ENCODE measurements at places on chromosomes 6 and 20.

- DNase-seq: no peak
These were observed 8.7 kb downstream of the SNX21 start for GRCh38 chr20:45842169-45842812.

- DNase-seq: no peak
These were observed 4.8 kb downstream of the COL9A1 start for GRCh38 chr6:70298068-70298467.

DNA sequence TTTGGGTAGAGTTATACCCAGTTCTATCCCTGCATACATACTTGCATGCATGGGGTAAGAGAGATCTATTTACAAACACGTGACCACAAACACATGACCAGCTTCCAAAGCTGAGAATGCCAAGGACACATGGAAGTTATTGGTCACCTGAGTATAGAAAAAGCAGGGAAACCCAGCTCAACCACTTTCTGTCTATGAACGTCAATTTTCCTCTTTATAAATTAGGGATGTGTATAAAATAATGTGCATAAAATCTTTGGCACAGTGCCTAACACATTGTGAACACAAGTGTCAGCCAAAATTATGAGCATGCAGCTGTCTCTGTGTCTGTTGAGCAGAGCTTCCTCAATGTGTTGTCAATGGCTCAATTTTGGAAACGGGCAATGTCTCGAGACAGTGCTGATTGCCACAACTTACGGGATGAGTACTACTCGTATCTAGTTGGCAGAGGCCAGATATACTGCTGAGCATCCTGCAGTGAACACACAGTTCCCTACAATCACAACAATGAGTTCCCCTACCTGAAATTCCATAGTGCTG is 44.9 kb downstream of the TPD52L1 start:
- no peak for DNase-seq

DNA sequence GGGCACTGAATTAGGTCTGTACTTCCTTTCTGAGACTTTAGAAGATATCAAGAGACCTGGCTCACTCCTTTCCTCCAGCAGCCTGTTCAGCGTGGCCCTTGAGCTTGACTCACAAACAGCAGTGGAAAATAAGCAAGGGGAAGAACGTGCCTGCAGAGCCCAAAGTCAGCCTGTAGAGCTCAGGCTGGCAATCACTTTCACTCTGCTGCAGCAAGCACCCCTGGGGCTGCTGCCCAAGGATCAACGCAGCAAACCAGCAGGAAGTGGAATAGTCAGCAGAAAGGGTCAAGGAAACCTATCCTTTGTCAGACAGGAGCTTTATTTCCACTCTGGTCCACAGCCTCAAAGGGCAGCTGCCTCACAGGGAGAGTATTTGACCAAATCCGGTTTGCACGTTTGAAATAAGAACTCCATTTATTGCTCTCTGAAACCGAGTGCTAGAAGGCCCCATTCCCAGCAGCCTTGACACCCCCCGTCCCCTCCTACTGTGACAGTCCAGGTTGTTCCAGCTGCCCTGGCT is 77.4 kb downstream of the PRDM1 start:
- no peak for DNase-seq

DNA sequence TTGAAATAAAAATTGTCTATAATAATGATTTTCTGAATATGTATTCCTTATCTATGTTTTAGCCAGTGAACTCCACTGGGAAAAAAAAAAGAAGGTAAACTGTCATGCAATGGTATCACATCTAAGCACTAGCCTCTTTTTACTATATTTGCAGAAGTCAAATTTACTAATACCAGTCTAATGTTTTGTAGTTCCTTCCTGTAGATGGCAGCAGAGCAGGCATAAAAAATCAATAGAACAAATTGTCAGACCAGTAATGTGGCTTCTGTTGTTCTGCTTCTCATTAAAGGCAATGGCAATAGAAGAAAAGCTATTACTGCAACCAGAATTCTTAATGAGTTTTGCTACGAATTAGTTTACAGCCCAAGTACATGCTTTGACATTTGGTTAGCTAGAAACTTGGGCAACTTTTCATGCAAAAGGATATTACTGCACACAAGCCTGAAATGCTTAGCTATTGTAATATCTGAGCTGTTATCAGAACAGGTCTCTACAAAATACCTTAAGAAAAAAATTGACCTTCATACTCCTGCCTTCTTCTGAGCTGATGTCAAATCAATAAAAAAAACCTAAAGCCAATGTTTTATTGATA is 476.9 kb downstream of the KHDRBS2 start:
- peak; percentile 15 for DNase-seq

DNA sequence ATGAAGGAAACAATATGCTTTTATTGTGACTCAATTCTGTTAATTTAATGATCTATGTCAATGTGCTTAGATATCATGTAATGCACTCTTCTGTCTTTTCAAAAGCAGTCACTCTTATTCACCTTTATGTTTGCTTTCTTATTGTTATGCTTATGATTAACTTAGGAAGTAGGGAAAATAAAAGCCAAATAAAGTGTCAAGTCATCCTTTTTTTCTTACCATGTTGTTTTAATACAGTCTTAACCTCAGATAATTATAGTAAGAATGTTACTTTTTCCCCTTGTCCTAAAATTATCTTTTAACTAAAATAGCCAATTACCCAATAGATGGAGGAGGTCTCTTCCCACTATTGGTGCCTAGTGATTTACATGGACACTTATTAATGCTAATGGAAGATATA is 72.6 kb downstream of the TFAP2B start:
- no peak for DNase-seq

DNA sequence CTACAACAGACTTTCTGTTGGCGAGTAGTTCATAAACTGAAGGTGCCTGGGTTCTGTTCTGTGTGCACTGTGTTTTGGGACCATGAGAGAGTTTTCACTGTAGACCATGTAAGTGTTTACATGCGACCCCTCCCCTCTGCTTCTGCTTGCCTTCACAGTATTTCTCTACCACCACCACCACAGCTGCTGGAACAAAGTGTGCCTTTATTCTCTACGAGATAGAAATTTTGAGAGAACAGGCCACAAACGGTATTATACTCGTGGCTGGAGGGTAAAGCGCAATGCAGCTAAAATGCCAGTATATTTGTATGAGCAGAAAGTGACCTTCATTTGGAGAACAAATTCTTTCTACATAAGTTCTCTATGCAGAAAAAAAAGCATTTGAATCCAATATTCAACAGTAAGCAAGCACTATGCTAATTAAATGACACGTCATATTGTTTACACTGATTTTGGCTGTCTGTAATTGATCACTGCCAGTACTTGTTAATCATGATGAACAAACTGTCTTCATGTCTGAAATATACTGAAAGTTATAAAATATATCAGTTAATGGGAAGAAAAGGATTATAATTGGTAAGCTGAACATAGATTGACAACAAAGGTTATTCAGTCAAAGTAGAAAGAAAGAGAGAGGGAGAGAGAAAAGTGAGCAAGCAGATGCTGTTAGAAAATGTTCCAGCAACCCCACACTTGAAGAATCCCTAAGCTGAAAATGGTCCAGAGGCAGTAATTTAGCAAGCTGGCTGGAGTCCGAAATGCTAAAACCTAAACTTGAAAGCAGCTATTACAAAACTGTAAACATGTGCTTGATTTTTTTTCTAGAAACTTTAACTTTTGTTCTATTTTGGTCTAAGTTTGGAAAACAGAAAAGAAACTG is 8.8 kb downstream of the CLDN20 start:
- DNase-seq: no peak

- DNase-seq: no peak
These were observed 27.7 kb downstream of the CST9L start for GRCh38 chr20:23540624-23541023.

DNA sequence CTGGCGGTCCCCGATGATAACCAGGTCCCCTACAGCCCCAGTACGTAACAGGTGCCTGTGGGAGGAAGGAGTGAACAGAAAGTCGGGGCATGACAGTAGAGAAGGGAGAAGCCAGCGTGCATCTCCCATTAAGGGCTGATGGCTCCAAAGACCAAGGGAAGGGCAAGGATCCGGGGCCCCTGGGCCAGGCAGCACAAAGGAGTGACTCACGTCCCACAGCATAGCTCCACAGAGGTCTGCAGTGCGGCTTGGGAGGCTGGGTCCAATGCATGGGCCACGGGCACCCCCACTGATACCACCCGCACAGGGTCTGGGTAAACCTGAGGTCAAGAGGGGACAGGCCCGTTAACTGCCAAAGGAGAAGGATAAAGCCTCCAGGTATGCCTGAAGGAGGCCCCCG is 10.3 kb downstream of the AARS2 start:
- no peak for DNase-seq

- peak; percentile 67 for DNase-seq
These were observed 43.3 kb downstream of the SLC2A10 start for GRCh38 chr20:46752728-46753127.

- no peak for DNase-seq
These were observed 67.1 kb downstream of the LAMP5 start for GRCh38 chr20:9581509-9581908.

DNA sequence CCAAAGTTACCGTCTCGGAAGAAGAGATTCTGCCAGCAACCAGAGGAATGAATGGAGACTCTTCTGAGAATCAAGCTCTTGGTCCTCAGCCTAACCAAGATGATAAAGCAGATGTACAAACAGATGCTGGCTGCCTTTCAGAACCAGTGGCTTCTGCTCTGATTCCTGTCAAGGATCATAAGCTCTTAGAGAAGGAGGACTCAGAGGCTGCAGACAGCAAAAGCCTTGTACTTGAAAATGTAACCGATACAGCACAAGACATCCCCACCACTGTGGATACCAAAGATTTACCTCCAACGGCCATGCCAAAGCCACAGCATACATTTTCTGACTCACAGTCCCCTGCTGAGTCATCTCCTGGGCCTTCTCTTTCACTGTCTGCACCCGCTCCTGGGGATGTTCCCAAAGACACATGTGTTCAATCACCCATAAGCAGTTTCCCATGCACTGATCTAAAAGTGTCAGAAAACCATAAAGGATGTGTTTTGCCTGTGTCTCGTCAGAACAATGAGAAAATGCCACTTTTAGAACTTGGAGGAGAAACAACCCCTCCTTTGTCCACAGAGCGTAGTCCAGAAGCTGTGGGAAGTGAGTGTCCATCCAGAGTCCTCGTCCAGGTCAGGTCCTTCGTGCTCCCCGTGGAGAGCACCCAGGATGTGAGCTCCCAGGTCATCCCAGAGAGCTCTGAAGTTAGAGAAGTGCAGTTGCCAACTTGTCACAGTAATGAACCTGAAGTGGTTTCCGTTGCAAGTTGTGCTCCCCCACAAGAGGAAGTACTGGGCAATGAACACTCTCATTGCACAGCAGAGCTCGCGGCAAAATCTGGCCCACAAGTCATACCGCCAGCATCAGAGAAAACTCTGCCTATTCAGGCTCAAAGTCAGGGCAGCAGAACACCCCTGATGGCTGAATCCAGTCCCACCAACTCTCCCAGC is 109.6 kb downstream of the RTN4IP1 start:
- DNase-seq: no peak

DNA sequence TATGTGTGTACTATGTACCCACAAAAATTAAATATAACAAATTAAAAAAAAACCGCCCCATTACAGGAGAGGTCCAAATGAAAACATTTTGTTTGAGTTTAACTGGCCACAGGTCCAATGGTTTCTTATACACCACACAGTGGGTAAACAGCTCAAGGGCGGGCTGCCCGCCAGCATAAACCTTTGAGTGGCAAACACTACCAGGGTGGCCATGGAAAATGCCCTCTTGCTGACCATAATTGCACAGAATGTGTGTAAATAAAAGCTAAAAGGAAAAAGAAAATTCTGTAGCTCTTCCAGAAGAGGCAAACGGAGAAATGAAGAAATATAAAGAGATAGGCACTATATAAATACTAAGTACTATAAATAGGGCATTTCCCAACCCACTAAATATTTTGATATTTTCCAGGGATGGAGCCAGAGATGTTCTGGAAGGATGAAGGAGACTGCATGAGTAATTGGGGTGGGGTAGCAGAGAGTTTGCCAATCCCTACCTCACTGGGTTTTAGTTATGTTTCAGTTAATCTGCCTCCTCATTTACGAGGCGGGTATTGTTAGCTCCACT is 1.1 kb upstream of the CDC5L start:
- no peak for DNase-seq

- no peak for DNase-seq
These were observed 18.5 kb downstream of the CUL9 start for GRCh38 chr6:43200541-43200940.

DNA sequence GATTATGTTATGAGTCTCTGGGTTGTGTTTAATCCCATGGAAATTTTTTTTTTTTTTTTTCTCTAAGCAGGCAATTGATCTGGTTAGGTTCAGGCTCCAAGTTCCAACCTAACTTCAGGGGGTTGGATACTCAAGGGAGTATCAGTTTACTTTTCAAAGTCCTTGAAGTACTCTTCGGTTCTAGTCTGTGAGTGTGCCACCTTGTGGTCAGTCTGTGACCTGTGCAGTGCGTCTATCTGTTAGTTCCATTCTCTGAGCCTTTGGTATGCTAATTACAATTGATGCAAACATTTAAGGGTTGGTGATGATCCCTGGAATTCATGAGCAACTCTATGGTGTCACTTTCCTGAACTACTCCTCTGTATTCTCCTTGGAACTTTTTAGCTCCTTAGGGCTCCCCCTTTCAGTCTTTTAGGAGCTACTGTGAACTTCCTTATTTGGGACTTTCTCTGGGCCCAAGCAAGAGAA is 342.0 kb downstream of the SOX4 start:
- DNase-seq: no peak

DNA sequence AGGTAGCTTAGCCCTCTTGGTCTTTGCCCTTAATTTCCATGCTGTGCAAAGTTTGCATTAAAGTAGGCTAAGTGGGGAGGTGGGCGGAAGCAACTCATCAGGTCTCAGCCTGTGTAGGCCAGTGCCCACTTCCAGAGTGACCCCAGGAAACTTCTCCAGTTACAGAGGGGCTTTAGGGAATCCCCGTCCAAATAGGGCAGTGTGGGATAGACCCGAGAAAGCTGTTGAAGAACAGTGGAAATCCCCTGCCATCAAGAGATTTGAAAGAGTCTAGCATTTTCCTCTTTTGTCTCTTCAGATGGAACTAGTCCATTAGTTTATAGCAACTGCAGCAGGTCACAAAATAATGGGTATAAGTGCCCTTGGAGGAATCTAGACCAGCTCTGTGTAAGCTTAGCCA is 20.2 kb downstream of the SF3B5 start:
- no peak for DNase-seq
